ENCODE measurements at places on chromosomes 11 and 22.
A peak's percentile ranks its signal among the peaks of the same experiment; 100 is the strongest.

GRCh38 chr22:19412478-19412877 is 19.1 kb downstream of the HIRA start:
- no peak for DNase-seq

- DNase-seq: peak; percentile 80
These were observed 84.4 kb upstream of the SEPTIN5 start for GRCh38 chr22:19629720-19630419.

DNA sequence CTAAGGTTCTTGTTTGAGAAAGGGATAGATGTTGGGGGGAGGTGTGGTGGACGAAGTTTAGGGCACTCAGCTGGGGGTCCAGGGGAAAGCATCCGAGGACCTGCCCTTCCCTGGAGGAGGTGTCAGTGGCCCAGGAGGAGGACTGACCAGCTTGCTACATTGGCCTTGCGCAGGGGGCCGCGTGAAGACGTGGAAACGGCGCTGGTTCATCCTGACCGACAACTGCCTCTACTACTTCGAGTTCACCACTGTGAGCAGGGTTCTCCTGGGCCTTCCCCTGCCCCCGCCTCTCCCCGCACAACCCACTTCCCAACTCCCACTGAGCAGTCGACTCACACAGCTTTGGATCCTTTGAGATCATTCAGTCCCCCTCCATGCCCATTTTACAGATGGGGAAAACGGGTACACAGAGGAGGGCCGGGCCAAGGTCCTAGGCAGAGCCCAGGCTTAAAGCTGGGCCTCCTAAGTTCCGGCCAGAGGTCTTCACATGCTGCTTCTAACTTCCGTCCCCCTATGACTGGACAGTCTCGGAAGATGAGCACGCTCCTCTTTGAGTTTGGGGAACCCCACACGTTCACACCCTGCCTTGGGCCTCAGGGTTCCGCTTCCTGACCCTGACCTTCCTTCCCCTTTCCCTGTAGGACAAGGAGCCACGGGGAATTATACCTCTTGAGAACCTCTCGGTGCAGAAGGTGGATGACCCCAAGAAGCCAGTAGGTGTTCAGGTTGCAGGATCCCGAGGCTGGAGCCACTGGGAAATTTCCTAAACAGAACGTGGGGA is 28.7 kb downstream of the CYTH4 start:
- DNase-seq: no peak

DNA sequence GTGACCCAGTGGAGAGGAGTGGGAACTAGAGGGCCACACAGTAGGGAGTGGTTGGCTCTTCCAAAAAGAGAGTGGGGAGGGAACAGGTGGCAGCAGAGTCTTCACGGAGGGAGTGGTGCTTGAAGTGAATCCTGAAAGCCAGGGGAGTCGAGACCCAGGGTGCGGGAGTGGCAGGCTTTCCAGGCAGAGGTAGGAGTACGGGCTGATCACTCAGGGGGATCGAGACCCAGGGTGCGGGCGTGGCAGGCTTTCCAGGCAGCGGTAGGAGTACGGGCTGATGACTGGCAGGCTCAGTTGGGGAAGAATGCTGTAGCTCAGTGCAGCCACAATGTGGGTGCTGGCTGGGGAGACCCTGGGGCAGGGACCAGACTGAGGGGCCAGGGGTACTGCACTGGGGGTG is 148.2 kb downstream of the TBC1D22A start:
- DNase-seq: no peak

DNA sequence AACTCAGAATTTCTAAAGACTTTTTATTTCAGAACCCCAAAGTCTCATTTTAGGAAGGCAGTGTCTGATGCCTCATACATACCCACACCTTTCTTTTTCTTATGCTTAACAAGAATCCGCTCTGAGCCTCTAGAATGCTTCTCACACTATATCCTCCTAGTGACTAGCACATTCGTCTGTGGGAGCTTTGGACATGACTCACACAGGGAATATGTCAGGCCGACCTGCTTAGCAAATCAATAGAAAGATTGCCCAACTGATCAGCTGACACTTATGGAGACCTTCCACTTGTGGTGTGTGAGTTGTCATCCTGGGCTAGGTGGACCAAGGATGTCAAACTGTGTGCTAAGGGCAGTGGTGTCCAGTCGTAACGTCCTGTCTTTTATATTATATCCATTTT is 129.9 kb upstream of the TTC12 start:
- no peak for DNase-seq

DNA sequence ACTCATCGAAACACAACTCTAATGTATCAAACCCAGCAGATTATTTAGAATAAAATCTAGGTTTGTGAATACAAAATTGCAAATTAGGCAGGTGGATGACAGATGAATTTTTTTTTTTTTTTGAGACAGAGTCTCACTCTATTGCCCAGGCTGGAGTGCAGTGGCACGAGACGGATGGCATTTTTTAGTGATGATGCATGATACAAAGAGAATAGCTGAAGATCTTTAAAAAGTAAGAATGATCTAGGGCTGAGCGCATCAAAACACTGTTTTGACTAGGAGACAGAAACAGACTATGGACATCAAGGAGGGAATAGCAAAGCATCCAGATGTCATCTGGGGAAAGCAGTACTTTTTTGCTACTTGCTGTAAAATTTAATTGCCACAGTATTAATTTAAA is 63.8 kb downstream of the IMMP1L start:
- DNase-seq: no peak
